ENCODE measurements at places on chromosomes 6 and 20. TPM values are rescaled to one million over a fixed set of nuclear protein-coding genes. Genes with fewer than 3 reads are reported as not detected.

GRCh38 chr6:34154668-34155447 is 9.0 kb upstream of the GRM4 start:
- H3K27me3 ChIP-seq, result no peaks in the 10 kb centered on the region
- H3K36me3 ChIP-seq, result no peaks in the 10 kb centered on the region
- peaks cover 3% of the 10 kb centered on the region for H3K4me1 ChIP-seq
- DNase-seq, result peak; percentile 42
- no peak overlapping the region for H3K4me3 ChIP-seq
- H3K27ac ChIP-seq, result no peak overlapping the region

DNA sequence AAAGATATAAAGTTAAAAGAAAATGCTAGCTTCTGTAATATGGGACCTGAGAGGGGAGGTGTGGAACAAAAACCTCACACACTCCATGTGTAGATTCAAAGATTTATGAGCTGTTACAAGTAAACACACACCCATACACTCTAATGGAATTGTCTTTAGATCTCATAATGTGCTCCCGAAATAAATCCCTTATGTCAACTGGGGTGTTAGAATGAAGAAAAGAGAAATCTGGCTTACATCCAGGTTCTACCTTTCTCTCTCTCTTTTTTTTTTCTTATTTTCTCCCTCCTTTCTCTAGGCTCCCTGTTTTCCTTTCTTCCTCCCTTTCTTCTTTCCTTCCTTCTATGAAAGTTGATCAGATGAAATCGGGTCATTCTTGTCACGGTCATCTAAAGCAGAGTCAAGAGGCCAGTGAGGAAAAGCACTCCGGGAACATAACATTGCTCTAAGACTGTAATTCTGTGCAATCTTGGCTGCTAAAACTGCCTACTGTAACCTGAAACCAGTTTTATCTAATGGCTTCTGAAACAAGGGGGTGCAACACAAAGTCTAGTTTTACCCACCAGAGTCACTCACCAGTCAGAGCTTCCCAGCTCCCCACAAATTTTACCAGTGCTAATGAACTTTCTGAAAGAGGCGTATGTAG is 68.3 kb upstream of the BTBD3 start:
- no peak overlapping the region for H3K27ac ChIP-seq
- peaks cover 2% of the 10 kb centered on the region for H3K4me1 ChIP-seq
- no peaks in the 10 kb centered on the region for H3K27me3 ChIP-seq
- no peak overlapping the region for H3K4me3 ChIP-seq
- no peak for DNase-seq
- H3K36me3 ChIP-seq, result no peaks in the 10 kb centered on the region

DNA sequence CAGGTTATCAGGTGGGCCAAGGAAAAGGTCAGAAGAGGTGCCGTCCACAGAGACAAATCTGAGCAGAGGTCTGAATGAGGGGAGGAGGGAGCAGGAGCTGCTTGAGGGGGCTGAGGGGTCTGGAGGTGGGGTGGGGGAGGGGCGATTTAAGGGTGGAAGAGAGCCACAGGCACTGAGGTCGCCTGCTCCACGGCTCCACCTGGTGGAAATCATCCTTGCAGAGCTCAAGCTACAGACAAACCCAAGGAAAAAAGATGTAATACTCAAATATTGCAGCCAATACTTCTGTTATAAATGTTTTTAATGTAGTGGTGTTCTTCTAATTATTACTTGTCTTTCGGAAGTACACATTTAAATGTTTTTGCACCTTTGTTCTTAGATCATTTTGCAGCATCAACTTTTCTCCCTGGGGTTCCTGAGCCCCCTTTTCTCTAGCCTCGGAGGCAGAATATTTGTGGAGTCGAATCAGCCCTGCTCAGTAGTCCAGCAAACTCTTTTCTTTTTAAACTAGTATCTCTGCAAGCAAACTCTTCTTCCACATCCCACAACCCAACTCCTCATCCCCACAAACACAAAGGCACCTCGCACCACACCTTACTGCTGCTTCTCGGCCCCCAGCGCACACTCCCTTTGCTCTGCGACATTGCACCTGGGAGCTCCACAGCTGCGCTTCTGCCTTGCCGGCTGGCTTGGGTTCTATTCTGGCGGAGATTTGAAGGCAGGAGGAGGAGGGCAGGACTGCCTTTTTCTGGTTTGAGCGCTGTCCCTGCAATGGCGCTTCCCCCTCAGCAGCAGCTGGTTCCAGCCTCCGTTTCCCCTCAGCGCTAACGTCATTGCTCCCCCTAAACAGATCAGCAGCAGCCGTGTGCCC is 51.0 kb upstream of the TFAP2A start:
- H3K36me3 ChIP-seq, result no peaks in the 10 kb centered on the region
- H3K4me3 ChIP-seq, result no peak overlapping the region
- no peaks in the 10 kb centered on the region for H3K27me3 ChIP-seq
- no peaks in the 10 kb centered on the region for H3K4me1 ChIP-seq

- DNase-seq, result peak; percentile 49
- H3K4me1 ChIP-seq, result no peaks in the 10 kb centered on the region
- no peak overlapping the region for H3K27ac ChIP-seq
- H3K4me3 ChIP-seq, result no peak overlapping the region
- H3K27me3 ChIP-seq, result no peaks in the 10 kb centered on the region
Observed at GRCh38 chr6:168400037-168400436, 40.9 kb upstream of the SMOC2 start.

GRCh38 chr20:51318058-51318949 is 224.2 kb downstream of the NFATC2 start:
- no peak overlapping the region for H3K4me3 ChIP-seq
- no peaks in the 10 kb centered on the region for H3K27me3 ChIP-seq
- H3K4me1 ChIP-seq, result no peaks in the 10 kb centered on the region
- no peak overlapping the region for H3K27ac ChIP-seq
- no peak for DNase-seq
- H3K36me3 ChIP-seq, result no peaks in the 10 kb centered on the region

DNA sequence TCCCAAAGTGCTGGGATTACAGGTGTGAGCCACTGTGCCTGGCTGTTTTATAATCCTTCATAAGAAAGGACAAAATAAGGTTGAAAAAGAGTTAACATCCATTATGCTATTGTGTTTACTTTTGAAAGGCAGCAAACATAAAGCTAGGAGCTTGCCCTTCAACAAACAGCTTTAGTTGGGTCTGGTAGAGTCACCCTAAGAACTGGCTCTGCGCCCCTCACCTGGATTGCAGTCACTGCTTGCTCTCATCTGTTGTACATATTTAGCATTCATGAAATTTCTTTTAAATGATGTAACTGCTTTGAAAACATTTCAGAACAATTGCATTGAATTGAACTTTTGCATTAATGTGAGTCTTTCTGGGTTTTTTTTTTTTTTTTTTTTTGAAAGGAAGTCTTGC is 38.9 kb downstream of the JARID2 start:
- no peak overlapping the region for H3K27ac ChIP-seq
- no peak overlapping the region for H3K4me3 ChIP-seq
- no peak for DNase-seq
- peaks cover 8% of the 10 kb centered on the region for H3K4me1 ChIP-seq

GRCh38 chr6:95543798-95544197 is 33.5 kb upstream of the MANEA start:
- H3K4me3 ChIP-seq, result no peak overlapping the region

- H3K4me1 ChIP-seq, result no peaks in the 10 kb centered on the region
- DNase-seq, result no peak
- no peaks in the 10 kb centered on the region for H3K36me3 ChIP-seq
- no peak overlapping the region for H3K4me3 ChIP-seq
- H3K27me3 ChIP-seq, result no peaks in the 10 kb centered on the region
Observed at GRCh38 chr6:35945650-35946025, 24.7 kb upstream of the SRPK1 start.

DNA sequence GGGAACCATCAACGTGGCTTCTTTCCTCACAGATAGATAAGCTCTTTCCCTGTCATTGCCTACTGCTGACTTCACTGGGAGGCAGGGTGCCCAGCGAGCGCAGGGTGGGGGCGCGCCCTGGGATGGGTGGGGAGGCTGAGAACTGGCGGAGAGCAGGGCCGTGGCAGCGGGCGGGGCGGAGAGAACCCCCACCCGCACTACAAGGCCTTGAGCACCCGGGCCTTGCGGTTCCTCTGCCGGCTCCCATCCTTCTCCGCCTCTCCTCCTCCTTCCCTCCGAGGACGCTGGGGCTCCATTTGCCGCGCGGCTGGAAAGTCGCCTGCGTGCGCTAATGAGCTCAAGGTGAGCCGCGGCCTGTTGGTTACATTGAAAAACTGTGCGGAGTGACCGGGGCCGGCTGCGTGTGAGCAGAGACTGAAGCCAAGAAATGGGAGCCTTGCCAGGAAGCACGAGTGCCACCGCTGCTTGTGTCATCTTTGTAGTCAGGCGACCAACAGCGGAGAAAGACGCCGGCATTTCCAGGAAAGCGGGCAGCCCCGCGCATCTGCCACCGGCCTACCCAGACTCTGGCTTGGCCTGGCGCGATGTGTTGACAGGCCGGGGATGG is 963.5 kb upstream of the SLC35B3 start:
- no peaks in the 10 kb centered on the region for H3K36me3 ChIP-seq
- H3K4me1 ChIP-seq, result no peaks in the 10 kb centered on the region
- no peak for DNase-seq
- H3K27me3 ChIP-seq, result no peaks in the 10 kb centered on the region
- H3K27ac ChIP-seq, result no peak overlapping the region

DNA sequence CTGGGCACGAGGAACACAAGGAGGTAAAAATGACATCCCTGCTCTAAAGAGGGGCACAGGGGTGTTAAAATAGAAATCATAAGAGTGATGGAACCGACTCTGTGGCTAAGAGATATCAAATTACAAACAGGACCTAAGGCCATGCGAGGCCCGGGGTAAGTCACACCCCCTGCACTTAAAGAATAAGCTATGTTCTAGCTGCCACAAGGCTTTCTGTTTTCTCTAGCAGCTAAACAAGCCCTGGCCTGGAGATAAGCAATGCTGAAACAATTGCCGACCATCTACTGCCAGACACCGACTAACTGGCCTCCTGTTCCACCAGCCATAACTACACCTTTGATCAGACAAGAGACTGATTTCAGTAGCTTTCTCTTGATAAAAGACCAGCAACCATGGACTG is 32.4 kb downstream of the MDGA1 start:
- H3K4me1 ChIP-seq, result no peaks in the 10 kb centered on the region
- no peaks in the 10 kb centered on the region for H3K36me3 ChIP-seq
- DNase-seq, result no peak
- no peak overlapping the region for H3K4me3 ChIP-seq
- no peaks in the 10 kb centered on the region for H3K27me3 ChIP-seq
- H3K27ac ChIP-seq, result no peak overlapping the region

- H3K36me3 ChIP-seq, result no peaks in the 10 kb centered on the region
- H3K4me1 ChIP-seq, result peaks cover 2% of the 10 kb centered on the region
- H3K27me3 ChIP-seq, result no peaks in the 10 kb centered on the region
- DNase-seq, result no peak
Observed at GRCh38 chr20:61811166-61811565, 254.5 kb downstream of the TAF4 start.

- H3K27me3 ChIP-seq, result no peaks in the 10 kb centered on the region
- no peaks in the 10 kb centered on the region for H3K36me3 ChIP-seq
- H3K27ac ChIP-seq, result no peak overlapping the region
- no peak for DNase-seq
Observed at GRCh38 chr6:150027806-150028565, 2.7 kb upstream of the RAET1L start.

- no peak overlapping the region for H3K27ac ChIP-seq
- no peak for DNase-seq
- H3K4me3 ChIP-seq, result no peak overlapping the region
- H3K27me3 ChIP-seq, result no peaks in the 10 kb centered on the region
- H3K36me3 ChIP-seq, result no peaks in the 10 kb centered on the region
Observed at GRCh38 chr6:162538643-162539064, 188.9 kb downstream of the PRKN start.

DNA sequence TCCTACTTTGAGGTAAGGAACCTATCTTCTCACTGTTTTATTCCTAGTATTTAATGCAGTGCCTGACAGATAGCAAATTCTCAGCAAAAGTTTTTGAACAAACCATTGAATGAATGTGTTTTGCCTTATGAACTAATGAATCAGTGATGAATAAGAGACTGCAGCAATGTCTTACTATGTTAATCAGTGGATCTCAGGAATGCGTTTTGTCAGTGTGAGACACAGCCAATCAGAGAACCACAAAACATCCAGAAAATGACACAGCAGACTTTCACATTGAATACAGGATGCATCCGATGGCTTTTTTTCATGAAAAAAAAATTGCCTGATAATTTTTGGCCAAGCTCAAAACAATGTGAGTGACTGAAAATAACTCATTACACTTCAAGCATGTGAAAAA is 270.5 kb downstream of the BMP2 start:
- no peak overlapping the region for H3K27ac ChIP-seq
- H3K4me1 ChIP-seq, result no peaks in the 10 kb centered on the region
- no peak overlapping the region for H3K4me3 ChIP-seq
- DNase-seq, result no peak

DNA sequence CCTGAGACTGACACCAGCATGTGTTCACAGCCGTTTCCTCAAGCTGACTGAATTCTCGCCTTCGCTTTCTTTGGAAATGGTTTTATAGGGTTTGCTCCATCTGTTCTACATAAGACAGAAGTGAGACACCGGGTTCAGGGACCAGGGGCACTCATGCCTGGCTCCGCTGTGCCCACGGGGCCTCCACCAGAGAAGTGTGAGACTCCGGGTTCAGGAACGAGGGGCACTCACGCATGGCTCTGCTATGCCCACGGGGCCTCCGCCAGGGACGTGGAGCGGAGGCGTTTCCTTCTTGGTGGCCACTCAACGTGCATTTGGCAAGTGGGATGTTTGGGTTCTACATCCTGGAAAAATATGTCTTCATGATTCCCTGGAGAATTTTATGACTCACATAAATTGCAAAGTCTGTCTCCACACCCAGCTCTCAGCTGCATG is 106.6 kb downstream of the RNASET2 start:
- H3K27me3 ChIP-seq, result no peaks in the 10 kb centered on the region
- DNase-seq, result no peak
- no peaks in the 10 kb centered on the region for H3K4me1 ChIP-seq

GRCh38 chr6:144879436-144879835 is 594.3 kb downstream of the UTRN start:
- H3K27me3 ChIP-seq, result no peaks in the 10 kb centered on the region
- no peaks in the 10 kb centered on the region for H3K4me1 ChIP-seq
- H3K36me3 ChIP-seq, result no peaks in the 10 kb centered on the region
- no peak for DNase-seq
- H3K27ac ChIP-seq, result no peak overlapping the region

- no peaks in the 10 kb centered on the region for H3K27me3 ChIP-seq
- no peaks in the 10 kb centered on the region for H3K4me1 ChIP-seq
- H3K27ac ChIP-seq, result no peak overlapping the region
- H3K4me3 ChIP-seq, result no peak overlapping the region
Observed at GRCh38 chr6:127457456-127458064, 1.6 kb downstream of the KIAA0408 start.

- no peaks in the 10 kb centered on the region for H3K4me1 ChIP-seq
- no peak overlapping the region for H3K4me3 ChIP-seq
- DNase-seq, result no peak
Observed at GRCh38 chr20:51042657-51043247, 19.8 kb upstream of the KCNG1 start.

- no peak overlapping the region for H3K27ac ChIP-seq
- DNase-seq, result no peak
- H3K27me3 ChIP-seq, result no peaks in the 10 kb centered on the region
- no peaks in the 10 kb centered on the region for H3K36me3 ChIP-seq
- peaks cover 4% of the 10 kb centered on the region for H3K4me1 ChIP-seq
Observed at GRCh38 chr6:113018351-113019151, 671.4 kb downstream of the RFPL4B start.

Gene RPS18
- total RNA-seq, result 4,672 TPM

Gene LIN28B
- not detected for total RNA-seq

Gene ZNF512B
- total RNA-seq, result 20.2 TPM

Gene CDSN
- total RNA-seq, result not detected

Gene ESR1
- 44.2 TPM for total RNA-seq

Gene C2
- total RNA-seq, result 3.5 TPM

Gene KCNK16
- total RNA-seq, result not detected

Measured in ovary (tissue), 10 donors.